Activated CD4-positive, alpha-beta T cell treated with anti-CD3 and anti-CD28 coated beads, Interleukin-2, amount 50 U/mL, for 4 hours (primary cell): ENCODE measurements at places on chromosomes 6 and 20.

DNA sequence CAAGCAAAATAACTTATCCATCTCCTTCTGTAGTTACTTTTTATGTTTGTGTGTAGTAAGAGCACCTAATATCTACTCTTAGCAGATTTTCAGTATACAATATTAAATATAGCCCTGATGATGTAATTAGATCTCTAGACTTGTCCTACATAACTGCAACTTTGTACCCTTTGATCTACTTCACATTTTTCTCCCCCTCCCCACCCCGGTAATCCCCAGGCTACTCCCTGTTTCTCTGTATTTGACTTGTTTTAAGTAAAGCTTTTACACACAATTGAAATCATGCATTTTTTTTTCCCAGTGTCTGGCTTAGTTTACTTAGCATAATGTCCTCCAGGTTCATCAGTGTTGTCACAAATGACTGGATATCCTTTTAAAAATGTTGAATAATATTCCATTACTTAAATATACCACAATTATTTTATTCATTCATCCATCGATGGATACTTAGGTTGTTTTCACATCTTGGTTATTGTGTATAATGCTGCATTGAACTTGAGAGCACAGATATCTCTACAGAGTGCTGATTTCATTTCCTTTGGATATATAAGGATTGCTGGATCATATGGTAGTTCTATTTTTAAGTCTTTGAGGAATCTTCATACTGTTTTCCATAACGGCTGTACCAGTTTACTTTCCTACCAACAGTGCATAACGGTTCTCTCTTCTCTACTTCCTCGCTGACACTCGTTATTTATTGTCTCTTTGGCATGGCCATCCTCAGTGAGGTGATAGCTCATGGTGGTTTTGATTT lies 212.7 kb downstream of the CDKAL1 start:
- DNase-seq, result no peak

GRCh38 chr6:138987643-138988468 lies at the start of gene REPS1:
REPS1 (minus strand) TSS chr6:138988253; CDS start chr6:138987682, 571 bp downstream.
- DNase-seq, result peak; percentile 83

DNA sequence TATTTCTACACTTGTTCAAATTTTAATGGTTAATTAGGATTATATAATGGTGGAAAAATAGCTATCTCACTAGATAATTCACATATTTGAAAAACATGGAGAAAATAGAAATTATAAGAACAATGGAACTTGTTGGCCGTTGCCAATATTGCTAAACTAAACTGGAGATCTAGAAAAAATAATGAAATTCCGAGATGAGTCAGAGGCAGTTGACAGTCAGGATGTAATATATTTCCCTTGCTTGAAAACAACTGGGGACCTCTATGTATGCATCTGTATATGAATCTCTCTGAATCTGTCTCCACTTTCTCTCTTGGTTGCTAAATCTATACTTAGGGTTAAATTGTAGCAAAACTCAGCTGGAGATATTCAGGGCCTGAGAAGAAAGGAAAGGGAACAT lies 1108.2 kb upstream of the GJE1 start:
- DNase-seq, result no peak

- no peak for DNase-seq
Measured at GRCh38 chr6:44959651-44960050, 368.5 kb upstream of the RUNX2 start.

GRCh38 chr6:158313989-158314388 lies 1.7 kb downstream of the TULP4 start:
- no peak for DNase-seq

GRCh38 chr20:62873280-62873679 lies 11.7 kb upstream of the TCFL5 start:
- DNase-seq, result no peak

GRCh38 chr20:37231947-37232630 lies 29.5 kb downstream of the GHRH start:
- no peak for DNase-seq

- DNase-seq, result no peak
Measured at GRCh38 chr6:138007014-138007472, 100.2 kb downstream of the PERP start.

DNA sequence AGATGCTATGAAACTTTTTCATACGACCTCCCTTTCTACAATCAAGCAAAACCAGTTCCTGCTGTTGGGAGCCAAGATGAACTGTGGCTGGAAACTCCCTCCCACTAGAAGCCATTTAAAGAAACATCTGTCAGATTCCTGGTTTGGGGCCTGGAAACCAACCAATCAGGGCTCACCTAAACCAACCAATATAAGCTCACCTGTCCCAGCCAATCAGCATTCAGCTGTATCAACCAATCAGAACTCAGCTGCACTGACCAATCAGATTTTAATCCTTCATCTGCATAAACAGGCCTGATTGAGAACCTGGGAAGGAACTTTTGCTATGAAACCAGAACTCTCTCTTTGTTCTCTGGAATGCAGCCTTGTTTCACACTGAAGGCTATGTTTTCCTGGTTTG lies 42.4 kb downstream of the SNX14 start:
- DNase-seq, result no peak

GRCh38 chr6:24910961-24911725 lies 24.6 kb downstream of the RIPOR2 start:
- DNase-seq, result peak; percentile 49

DNA sequence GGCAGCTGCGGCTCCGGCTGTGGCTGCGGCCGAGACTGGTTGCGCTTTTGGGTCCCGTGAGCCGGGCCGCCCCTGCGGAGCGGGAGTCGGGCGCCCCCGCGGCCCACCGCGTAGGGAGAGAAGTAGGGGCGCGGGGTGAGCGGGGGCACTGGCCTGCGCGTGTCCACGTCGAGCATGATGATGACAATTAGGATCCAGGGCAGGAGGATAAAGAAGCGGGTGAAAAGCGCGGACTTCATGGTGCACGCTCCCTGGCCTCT lies 739 bp downstream of the B3GAT2 start:
- no peak for DNase-seq

DNA sequence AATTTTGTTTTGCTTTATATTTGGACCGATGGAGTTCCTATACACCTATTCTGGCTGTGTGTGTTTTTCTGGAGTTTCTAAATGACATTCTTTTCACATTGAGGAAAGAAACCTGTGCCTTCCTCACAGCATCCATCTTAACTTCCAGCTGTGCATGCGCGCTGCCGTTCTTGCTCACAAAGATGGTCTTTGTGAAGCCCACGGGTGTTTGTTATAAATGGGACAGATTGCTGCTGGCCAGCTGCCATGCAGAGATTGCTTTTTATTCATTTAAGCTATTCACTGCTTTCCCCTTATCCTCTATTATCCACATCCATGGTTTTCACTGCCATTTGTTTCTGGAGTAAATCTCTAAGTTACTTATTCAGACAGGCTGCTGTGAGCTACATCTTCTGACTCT lies 54.2 kb downstream of the SYNDIG1 start:
- DNase-seq, result no peak

GRCh38 chr20:57698116-57698866 lies 11.5 kb downstream of the PMEPA1 start:
- peak; percentile 73 for DNase-seq

GRCh38 chr20:60454491-60454890 lies 496.3 kb downstream of the CDH26 start:
- no peak for DNase-seq

DNA sequence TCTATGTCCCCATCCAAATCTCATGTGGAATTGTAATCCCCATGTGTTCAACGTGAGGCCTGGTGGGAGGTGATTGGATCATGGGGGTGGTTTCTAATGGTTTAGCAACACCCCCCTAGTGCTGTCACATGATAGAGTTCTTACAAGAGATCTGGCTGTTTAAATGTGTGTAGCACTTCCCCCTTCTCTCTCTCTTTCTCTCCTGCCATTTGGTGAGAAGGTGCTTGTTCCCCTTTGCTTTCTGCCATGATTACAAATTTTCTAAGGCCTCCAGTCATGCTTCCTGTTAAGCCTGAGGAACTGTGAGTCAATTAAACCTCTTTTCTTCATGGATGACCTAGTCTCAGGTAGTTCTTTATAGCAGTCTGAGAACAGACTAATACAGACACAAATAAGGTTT lies 165.4 kb downstream of the OGFRL1 start:
- DNase-seq, result no peak

DNA sequence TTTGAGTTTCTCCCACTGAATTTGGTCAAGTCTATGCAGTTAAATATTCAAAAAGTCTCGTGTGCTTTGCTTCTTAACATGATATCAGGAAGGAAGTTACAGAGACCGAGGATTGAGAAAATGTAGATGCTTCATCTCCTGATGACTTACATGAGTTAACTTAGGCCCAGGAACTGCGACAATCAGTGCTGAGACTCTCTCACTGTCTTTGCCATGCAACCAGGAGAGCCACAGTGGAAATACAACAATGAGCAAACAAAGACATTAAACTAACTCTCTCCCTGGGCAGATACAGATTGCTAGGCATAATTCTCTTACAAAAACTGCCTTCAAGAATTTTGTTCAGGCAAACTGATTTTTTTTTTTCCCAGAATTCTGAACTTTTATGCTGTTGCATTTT lies 440.6 kb upstream of the EPHA7 start:
- no peak for DNase-seq
